ENCODE measurements at places on chromosomes 6 and 20.

DNA sequence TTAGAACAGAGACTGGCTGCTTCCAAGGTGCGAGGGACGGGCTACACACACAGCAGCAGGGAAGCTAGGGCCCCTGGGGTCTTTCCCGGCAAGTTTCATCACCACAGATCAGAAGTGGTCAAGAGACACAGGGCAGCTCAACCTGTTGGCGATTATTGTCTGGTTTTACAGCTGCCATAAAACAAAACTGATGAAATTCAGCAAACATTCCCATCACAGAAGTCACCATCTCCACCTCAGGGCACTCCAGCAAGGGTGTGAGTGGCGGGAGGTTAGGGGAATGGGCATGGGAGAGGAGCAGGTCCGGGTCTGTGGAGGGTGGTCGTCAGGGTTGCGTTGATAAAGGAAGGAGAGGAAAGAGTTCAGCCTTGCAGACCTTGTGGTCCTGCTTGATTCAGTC, 91.0 kb downstream of the PXDC1 start:
- DNase-seq, result no peak

DNA sequence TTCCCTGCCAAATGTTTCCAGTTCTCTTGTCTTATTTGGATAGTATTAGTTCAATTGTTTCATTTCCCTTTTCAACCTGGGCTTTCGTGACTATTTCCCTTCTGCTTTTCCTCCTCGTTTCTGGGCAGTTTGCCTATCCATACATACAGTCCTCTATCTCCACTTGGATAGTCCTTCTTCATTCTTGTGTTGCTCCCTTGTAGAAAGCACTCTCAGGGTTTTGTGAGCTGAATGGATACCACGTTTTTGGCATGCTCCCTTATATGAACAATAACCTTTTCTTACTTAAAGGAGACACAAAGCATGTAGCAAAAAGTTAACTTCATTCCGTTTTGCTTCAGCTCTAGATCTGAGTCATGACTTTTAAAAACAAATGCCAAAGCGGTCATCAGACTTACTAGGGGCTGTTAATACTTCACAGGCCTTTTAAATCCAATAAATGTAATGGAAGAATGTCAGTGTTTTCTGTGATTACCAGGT, 16.6 kb downstream of the CRYBG1 start:
- peak; percentile 50 for DNase-seq

GRCh38 chr20:36606158-36607066, 833 bp downstream of the RAB5IF start:
- DNase-seq, result peak; percentile 71

DNA sequence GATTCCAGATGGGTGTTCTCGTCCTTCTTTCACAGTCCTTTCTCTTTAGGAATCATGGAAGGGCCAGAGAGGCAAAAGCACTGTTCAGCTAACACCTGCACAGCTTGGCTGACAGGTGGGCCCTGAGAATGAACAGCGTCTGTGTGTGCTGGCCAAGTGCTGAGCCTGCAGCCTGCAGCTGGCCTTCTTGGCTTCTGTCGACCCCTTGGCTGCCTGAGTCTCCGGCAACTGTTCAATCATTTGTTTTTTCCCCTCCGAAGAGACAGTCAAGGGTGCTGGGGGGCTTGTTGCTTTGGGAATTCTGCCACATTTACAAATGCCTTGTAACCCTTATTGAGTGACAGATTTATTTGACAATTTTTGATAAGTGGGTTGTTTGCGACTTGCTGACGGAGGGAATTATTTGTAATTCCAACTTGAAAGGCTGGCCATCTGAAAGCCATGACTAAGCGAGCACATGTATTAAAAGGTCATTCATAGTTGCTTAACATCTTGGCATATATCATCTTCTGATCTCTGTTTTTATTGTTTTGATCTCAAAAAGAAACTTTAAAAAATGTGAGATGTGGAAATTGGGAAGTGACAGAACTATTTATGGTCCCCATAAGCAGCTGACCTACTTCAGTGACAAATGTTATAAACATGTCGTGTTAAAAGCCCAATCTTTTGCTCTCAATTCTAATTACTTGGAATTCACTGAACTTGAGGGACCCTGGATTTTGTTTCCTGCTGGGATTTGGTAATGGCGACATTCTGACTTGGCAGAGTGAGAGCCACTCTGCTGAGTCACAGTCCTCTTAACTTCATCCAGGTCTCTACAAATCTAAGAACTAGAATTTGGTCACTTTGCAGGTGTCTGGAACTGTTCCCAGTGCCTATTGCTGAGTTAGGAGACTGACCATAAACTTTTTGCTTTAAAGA, 41.9 kb upstream of the FERMT1 start:
- no peak for DNase-seq
